ENCODE measurements at places on chromosomes 16 and 17. TPM values are rescaled to one million over a fixed set of nuclear protein-coding genes. Genes with fewer than 3 reads are reported as not detected.

The GOSR2 gene
- 72.8 TPM for polyA plus RNA-seq

DNA sequence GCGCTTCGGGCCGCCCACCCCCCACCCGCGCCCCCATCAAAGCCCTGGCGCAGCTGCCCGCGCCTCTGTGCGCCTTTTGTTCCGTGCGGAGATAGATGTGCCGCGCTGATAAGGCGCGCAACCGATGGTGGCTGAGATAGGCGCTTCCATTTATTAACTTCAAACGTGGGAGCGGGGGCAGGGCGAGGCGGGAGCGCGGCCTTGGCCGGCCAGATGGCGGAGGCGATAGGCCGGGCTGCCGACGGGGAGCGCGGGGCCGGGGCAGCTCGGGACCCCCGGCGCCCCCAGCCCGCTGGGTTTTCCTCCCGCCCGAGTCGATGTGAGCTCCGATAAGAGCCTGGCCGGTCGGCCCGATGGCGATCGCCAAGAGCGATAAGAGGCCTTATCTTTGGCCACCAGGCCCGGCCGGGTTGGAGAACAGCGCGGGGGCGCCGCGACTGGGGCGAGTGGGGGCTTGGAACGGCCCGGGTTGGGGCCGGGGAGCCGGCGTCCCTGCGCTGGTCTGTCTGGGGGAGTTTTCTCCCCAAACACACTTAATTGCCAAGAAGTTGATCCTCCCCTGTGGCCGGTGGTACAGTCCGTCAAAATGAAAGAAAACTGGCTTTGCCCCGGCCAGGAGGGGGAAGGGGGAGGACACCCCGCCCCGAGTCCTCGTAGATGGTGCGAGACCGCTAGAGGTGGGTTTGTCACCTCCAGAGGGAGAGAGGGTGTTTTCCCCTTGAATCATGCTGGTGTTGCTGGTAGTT is 2.7 kb downstream of the ZFPM1 start:
- DNase-seq: no peak

DNA sequence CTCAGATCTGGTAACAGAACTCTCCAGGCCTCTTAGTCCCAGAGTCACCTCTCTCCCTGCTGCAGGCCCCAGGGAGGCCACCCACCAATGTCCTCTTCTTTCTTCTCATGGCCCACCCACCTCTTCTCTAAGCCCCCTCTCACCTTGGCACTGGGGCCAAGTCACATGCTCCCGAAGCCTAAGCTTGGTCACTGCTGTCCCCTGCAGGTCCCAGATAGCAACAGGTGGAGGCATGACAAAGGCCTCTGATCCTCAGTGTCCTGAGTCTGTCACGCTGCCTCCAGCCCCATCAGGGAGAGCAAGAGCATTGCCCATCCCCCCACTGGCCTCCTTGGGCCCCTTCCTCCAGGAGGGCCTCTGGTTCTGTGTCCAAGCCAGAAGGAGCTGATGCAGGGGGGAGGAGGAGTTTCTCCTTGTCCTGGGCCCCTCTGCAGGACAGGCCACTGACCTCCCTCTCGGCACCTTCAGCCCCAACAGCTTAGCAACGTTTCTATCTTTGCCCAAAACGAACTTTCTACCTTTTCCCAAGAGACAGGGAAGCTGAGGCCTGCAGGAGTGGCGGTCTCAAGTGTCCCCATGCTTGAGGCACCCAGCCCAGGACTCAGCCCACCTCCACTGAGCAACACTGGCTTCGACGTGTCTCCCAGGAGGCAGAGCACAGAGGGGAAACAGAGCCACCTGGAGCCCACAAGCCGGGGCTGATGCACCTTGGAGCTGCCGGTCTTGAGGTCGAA is 8.6 kb downstream of the P2RX1 start:
- DNase-seq: no peak

DNA sequence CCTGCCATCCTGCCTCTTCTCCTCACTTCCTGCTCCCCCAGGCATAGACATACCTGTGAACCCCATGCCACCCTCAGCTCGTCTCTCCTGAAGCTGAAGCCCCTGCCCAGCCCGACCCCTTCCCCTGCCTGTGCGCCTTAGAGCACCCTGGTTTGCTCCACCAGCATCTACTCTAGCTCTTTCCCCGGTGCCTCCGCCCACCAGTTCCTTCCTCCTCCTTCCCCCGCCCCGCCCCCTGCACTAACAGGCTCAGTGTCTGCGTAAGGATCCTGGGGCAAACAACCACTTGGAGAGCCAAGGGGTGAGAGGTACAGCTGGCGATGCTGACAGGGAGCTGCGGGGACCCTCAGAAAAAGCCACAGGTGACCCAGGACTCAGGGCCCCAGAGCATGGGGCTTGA is 1.9 kb downstream of the GPR142 start:
- DNase-seq: no peak

DNA sequence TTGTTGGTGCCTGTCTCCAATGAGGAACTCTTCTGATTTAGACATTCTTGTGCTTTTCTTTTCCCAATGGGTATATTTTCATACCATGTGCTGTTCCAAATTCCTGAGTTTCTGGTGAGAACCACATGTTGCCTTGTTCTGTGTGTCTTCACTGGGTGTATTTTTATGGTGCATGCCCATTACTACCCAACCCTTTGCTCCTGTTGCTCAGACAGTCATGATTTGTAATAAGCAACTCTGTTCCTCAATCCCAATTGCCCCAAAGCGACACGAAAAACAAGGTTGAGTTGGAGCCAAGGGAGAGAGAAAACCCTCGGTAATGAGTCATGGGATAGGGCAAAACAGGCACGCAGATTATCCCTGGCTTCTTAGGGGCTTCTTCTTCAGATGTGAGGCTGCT is 101.8 kb downstream of the ABCA8 start:
- DNase-seq: no peak

- no peak for DNase-seq
Measured at GRCh38 chr17:71634376-71634775, 486.4 kb upstream of the SOX9 start.
